Uterus (tissue), 4 donors: ENCODE measurements at places on chromosomes 16 and 17. TPM values are rescaled to one million over a fixed set of nuclear protein-coding genes. Genes with fewer than 3 reads are reported as not detected.

DNA sequence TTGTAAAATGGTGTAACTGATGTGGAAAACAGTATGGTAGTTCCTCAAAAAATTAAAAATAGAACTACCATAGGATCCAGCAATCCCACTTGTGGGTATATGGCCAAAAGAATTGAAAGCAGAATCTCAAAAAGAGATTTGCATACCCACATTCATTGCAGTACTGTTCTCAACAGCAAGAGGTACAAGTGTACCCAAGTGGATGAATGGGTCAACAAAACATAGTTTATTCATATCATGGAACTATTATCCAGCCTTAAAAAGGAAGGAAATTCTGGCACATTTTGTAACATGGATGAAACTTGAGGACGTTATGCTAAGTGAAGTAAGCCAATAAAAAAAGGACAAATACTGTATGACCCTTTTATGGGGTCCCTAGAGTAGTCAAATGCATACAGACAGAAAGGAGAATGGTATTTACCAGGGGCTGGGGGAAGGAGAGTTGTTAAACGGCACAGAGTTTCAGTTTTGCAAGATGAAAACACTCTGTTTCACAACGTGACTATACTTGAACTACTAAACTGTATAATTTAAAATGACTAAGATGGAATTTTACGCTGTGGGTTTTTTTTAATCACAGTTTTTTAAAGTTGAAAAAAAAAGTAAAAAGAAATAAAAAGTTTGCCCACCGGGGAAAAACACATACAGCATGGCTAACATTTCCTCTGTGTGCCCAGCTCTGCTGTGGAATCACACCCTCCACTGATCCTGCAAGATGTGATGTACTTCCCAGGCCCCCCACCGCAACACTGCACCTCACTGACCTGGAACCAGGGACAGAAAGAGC lies 6.1 kb downstream of the TVP23A start:
- DNase-seq: no peak

GRCh38 chr16:82756283-82756599 lies 129.5 kb downstream of the CDH13 start:
- no peak for DNase-seq

GRCh38 chr17:17254036-17254435 lies 17.1 kb upstream of the FLCN start:
- DNase-seq: no peak

DNA sequence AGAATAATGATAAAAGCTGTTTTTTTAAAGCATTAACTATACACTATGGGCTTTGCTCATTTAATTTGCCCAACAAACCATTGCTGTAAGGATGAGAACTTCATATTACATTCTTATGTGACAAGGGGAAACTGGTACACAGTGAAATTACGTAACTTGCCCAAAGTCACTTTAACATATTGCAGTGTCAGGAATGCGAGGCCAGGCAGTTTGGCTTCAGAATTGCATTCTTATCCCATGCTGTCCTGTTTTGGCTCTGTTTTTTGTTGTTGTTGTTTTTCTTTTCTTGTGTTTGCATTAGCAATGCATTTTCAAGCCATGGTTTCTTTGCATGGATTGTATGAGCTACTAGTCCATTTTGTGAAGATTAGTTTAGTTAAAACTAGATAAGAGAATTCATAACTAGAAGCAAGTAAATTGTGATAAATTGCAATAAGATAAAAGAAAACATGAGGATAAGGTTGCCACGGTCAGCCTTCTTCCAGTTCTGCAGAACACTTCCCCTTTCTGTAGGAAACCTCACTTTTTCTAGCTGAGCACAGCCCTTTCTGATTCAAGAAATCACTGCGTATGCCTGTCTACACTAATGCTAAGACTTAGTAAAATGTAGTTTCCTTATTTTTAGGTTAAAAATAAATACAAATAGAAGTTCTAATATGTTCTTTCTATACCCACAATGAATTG lies 221.3 kb upstream of the KCNJ16 start:
- DNase-seq: no peak

- DNase-seq: peak; percentile 63
Observed at GRCh38 chr17:19263641-19264051, 26.5 kb downstream of the EPN2 start.

DNA sequence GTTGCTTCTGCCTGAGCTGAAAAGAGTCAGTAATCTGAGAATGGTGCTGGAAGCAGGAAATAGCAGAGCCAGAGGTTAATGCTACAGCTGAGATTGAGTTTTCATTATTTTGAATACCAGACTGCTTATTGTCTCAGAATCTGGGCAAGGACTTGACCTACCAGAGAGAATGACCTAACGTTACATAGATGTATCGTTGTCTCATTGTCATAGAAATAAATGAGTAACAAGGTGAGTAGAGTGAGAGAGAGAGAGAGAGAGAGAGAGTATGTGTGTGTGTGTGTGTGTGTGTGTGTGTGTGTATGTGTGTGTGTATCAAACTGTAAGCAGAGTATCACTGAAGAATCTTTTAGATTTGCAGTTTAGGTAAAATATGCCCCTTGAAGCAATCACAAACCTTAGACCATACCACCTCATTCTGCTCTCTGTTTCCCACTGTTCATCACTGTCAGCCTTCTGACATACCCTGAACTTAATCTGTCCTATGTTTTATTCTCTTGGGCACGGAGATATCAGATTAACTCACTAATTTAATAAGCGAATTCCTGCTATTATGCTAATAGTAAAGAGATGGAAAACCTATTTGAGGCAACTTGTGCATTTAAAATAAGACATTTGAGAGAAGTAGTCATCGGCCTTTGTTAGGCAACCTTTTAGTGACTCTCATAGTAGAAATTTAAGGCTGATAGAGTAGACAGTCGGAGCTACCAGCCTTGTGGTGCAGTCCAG lies 87.8 kb downstream of the CYB561 start:
- no peak for DNase-seq

- peak; percentile 91 for DNase-seq
Observed at GRCh38 chr17:7889166-7889955, 772 bp downstream of the CHD3 start.

GRCh38 chr17:39695089-39695474 lies 4.8 kb upstream of the ERBB2 start:
- DNase-seq: no peak

DNA sequence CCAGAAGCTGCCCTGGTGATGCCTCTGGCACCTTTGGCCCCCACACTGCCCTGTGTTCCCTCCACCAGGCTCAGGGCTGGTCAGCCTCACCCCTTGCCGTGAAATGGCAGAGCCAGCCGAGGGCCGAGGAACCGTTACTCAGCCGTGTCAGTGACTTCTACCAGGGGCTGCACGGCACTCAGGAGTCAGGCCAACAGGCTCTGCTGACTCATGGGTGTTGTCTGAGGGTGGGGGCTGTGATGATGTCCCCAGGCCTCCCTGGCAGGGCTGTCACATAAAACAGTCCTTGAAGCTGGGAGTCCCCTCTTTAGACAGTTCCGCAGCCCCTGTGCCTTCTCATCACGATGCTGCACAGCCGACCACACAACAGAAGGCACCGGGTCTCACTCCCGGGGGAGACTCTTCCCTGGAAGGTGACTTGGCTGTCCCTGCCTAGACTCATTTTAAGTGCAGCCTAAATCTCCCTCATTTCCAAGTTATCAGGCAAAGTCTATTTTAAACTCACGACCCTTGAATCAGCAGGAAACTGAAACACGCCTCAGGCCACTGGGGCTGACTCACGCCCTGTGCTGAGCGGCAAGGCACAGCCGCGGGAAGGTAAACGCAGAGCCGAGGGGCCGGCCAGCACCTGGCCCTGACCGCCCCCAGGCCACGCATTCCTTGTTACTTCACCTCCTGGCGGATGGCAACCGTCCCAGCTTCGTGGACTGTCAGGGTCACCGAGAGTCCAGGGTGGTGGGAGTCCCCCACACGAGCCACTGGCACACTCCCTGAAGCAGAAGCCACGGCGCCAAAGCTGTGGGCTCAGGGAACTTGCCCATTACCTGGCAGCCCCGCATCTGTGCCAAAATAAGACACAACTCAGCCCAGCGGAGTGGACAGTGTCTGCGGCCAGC lies 102.6 kb downstream of the ZNF778 start:
- DNase-seq: peak; percentile 54

GRCh38 chr17:1608676-1609075 lies 20.0 kb downstream of the SLC43A2 start:
- DNase-seq: no peak

DNA sequence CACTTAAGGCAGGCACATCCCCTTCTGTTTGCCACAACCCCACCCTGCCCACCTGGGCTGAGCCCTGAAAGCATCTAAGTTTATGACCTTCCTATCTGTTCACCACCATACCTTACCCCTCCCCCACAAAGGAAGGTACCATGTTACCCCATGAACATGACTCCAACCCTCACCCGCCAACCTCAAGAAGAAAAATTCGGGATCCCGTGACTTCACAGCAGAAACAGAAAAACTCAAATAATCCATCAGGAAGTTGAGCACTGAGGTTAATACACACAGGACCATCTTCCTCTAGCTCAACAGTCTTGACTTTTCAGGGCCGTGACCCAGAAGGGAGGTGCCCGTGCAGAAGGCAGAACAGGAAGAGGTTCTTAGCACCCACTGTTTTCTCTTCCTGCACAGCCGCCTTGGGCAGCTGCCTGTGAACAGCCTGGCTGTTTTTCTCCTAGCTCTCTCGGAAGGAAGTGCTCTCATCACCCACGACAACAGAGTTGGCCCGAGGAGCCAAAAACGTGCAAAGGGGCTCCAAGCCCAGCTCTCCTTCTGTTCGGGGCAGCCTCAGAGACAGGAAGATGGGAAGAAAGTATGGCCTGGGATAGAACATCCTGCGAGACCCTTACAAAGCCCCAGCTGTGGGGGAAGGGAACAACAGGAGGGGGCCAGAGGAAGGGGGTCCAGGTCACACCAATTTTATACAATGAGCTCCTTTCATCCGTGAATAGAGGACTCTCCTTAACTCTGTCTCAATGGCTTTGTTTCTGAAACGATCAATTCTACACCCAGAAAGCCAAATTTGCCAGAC lies 101.1 kb downstream of the XYLT1 start:
- DNase-seq: peak; percentile 35

- DNase-seq: peak; percentile 48
Observed at GRCh38 chr16:72894293-72895151, 153.4 kb downstream of the ZFHX3 start.

PSME3IP1 gene
- total RNA-seq: 323 TPM

DNAH17 gene
- not detected for total RNA-seq

MSLN gene
- 30.8 TPM for total RNA-seq

KRTAP1-1 gene
- total RNA-seq: not detected

MYH11 gene
- total RNA-seq: 1,123 TPM

MEIOB gene
- not detected for total RNA-seq

TM4SF5 gene
- not detected for total RNA-seq

KIF2B gene
- not detected for total RNA-seq
